AG20443 (cell line): ENCODE measurements at places on chromosomes 2 and 18.
A peak's percentile ranks its signal among the peaks of the same experiment; 100 is the strongest.

DNA sequence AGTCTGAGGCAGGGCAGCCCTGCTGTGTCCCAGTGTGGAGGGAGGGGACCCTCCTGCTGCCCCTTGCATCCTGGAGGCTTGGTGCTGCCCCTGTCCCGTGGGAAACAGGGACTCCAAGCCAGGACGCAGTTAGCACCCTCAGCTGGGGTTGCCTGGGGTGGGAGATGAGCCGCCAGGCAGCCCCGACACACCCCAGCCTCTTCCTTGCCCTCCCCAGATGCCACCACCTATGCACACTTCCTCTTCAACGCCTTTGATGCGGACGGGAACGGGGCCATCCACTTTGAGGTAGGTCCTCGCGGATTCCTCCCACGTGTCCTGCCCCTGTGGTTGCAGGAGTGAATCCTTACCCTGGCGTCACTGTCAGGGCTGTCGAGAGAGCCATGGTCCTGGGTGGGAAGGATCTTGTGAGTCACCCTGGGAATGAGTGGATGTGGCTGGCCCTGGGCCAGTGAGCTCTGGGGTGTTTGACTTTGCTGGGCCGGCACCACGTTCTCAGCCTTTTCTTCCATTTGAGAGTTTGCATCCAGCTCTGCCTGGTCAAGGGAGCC, 27.5 kb upstream of the FAHD2A start:
- DNase-seq = no peak

GRCh38 chr2:191676790-191677645, 918 bp upstream of the NABP1 start:
- DNase-seq = peak; percentile 77

DNA sequence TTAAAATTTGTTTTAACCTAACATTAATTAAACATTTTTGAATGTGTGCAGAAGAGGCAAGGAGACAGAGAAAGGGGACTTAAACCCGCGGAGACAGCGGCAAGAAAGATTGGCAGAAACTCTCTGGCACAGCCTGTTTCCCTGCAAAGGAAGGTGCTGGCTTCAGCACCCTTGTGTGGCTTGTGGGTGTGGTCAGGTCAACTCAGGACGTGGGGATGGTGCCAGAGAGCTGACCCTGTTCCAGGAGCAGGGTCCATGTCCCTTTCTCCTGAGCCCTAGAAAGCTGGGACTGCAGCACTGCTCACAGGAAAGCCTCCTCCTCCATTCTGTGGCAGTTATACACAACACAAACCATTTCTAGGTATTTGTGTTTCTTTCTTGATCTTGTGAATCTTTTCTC, 176.2 kb upstream of the ST6GAL2 start:
- DNase-seq = no peak

DNA sequence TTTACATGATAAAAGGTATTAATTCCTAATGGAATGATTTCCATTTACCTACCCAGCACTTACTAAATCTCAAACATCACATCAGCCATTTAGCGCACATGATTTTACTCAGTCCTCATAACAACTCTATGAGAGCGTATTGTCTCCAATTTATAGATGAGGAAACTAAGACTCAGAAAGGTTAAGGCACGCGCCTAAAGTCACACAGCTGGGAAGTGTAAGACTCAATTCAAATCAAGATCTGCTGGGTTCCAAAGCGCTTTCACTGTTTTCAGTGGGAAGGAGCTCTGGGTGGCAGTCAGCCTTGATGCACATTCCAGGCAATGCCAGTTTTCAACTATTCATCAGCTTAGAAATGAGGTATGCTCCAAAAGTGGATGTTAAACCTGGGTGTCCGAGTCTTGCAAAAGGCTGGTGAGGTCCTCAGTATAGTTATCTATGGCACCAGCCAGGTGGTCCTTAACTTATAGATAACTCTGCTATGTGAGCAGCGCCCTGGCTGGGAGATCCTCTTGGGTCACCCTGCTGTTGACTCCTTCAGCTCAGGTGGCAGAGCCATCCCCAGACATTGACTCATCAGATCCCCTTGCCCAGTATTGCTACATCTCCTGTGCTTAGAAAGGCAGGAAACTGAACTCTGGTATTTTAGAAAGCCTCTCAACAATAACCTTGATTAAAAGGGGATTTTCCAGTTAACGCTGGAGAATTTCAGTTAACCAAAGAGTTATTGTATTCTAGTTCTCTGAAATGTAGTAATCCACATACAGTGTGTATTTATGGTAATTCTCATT, 47.1 kb downstream of the SLC4A1AP start:
- no peak for DNase-seq

DNA sequence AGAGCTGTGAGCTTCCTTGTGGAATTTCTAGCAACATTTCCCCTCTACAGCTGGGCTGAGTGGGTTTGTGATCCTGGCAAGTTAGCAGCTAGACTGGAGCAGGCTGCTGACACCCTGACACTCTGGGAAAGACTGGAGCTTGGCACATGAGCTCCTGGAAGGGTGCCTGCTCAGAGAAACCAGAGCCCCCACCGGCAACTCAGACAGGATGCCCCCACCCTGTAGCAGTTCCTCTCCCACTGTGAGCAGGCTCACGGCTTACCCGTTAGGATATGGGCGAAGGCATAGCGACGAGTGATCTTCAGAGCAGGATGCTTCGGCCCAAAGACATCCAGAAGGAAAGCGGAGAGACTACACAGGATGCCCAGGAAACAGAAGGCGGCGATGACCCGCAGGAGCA, 11.2 kb downstream of the TMEM127 start:
- DNase-seq = no peak

GRCh38 chr2:98698896-98699295, 32.0 kb downstream of the MGAT4A start:
- DNase-seq = no peak

DNA sequence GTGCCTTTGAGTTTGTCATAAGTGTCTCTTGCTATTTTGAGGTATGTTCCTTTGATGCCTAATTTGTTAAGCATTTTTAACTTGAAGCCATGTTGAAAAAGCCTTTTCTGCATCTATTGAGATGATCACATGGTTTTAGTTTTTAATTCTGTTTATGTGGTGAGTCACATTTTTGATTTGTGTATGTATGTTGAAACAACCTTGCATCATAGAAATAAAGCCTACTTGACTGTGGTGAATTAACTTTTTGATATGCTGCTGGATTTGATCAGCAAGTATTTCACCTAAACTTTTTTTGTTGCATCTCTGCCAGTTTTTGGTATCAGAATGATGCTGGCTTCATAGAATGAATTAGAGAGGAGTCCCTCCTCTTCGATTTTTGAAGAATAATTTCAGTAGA, 469.7 kb downstream of the CDH2 start:
- no peak for DNase-seq

DNA sequence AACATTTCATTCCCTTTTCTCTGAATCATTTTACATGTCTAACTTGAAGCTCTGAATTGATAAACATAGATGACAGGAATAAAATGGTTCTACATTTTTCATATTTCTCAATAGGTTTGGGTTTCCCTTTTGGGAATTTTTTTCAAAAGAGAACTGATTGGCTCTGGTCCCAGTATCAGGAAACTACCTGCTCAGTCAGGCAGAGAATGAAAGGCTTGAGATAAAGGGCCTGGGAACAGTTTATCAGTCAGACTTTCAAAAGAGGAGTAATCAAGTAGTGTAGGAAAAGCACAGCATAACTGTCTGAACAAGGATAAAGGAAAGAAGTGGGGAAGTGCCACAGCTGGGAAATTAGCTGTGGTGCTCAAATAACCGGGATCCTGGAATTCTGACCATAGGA, 28.3 kb upstream of the CCL20 start:
- DNase-seq = no peak

DNA sequence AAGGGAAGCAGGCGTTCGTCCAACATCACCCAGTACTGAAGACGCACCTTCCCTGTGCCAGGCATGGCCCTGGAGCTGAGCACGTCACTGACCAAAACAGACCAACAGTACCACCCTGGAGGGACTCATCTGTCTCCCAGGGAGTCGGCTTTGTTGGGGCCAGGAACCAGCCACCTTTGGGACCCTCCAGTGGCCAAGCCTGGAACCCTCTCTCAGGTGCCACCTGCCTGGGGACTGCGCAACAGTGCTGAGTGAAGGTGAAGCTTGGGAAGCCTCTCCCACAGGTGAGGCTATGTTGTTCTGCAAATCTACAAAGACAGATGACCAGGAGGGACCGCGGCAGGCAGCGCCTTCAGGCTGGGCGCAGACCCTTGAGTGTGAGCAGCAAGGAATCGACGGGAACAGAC, 91.4 kb upstream of the OTOS start:
- no peak for DNase-seq

GRCh38 chr2:164777847-164778461, 63.7 kb downstream of the COBLL1 start:
- no peak for DNase-seq

GRCh38 chr2:8729939-8730338, 48.1 kb downstream of the ID2 start:
- no peak for DNase-seq

- peak; percentile 24 for DNase-seq
These were observed 26.4 kb downstream of the EML4 start for GRCh38 chr2:42195559-42195958.

DNA sequence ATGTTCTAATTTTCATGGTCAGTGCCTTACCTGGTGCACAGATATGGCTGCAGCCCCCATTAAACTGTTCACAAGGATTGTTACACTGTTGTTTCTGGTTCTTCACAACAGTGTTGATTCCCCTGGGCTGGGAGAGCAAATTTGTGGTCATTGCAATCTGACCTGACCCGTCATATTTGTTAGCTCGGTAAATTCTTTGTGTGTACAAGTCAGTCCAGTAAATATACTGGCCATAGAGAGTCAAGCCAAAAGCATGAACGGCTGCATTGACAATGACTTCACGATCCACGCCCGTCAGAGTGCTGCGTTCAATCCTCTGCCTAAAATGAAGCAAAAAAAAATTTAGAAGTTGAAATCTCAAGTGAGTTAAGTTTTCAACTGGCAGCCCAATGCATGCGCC, 134.6 kb downstream of the DHRS9 start:
- DNase-seq = no peak

DNA sequence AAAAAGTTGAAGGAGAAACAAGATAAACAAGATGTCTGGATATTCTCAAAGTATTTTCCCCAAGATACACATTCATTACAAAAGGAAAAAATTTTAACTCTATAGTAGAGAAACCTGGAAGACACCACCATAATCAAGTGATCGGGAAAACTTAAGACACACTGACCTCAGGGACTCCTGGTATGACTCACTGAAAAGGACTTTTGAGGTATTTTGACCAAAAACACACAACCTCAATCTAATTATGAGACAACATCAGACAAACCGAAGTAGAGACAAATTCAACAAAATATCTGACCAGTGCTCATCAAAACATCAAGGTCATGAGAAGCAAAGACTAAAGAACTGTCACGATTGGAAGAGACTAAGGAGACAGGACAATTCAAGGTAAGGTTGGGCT, 34.7 kb downstream of the LPIN2 start:
- no peak for DNase-seq

DNA sequence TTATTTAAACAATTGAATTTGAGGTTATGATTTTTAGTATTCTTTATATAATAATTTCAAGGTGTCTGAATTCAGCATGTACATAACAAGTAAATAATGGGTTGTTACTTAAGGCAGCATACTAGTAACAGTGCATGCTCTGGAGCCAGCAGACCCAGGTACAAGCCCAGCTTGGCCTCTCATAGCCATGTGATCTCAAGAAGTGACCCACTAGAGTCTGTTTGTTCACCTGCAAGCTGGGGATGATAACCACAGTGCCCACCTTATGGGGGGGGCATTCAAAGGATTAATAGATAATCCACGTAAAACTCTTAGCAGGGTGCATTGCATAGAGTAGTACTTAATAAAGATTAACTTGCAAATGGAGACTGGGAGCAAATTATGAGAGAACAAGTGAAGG, 163.6 kb downstream of the TRABD2A start:
- DNase-seq = no peak

DNA sequence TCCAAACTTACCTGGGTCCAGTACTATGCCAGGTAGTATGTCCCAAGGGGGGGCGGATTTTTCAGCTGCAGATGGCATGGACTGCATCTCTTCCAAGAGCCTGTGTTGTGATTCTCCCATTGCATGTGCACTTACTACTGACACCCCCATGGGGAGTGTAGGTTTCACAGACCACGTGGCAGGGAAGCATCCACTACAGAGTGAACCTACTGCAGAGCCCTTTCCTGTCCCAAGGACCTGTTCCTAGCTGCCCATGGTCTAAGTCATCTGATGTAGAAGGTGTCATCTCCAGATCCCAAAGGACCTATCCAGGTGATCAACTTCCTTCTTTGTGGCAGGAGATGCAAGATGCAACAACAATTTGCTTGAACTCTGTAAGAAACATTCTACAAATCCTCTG, 9.9 kb upstream of the SULT1C3 start:
- no peak for DNase-seq

GRCh38 chr18:44051026-44051425, 629.7 kb upstream of the SETBP1 start:
- DNase-seq = no peak

DNA sequence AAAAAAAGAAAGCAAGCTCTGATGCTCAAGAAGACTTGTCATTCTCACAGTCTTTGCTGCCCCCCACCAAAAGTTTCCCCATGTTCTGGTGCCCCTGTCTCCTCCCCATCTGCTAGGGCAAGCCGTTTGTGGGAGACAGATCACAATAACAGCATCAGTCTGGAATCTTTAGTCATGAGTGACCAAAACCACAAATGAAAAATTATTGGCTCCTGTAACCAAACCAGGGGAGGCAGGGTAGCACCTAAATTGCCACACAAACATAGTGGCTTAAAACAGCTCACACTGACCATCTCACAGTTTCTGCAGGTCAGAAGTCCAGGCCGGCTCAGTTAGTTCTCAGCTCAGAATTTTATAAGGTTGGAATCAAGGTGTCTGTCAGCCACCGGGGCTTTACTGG, 9.1 kb upstream of the B3GNT7 start:
- DNase-seq = peak; percentile 81

DNA sequence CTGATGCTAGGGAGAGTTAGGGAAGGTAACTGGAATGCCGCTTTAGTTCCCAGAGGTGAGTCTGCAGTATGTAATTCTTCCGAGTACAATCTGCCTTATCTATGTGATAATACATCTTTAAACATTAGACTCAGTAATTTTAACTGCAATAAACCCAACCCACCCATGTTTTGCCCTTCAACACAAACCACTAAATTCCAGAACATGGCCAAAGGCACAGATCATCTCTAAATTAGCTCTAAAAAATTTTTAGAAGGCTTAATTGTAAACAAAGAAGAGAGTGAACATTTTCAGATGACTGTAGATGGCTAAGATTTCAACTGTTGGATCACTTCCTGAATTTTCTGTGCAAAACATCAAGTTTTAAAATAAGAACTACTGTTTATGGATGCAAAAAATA, 488.7 kb upstream of the ID2 start:
- DNase-seq = peak; percentile 45

GRCh38 chr2:129296806-129297205, 682.7 kb upstream of the RAB6C start:
- DNase-seq = no peak

GRCh38 chr2:127986548-127987079, 41.2 kb downstream of the SAP130 start:
- no peak for DNase-seq

GRCh38 chr2:157808421-157808820, 67.7 kb downstream of the ACVR1 start:
- no peak for DNase-seq

GRCh38 chr18:37684183-37684582, 118.6 kb upstream of the CELF4 start:
- no peak for DNase-seq
